ENCODE measurements at places on chromosomes 2 and 18.
A peak's percentile ranks its signal among the peaks of the same experiment; 100 is the strongest.

DNA sequence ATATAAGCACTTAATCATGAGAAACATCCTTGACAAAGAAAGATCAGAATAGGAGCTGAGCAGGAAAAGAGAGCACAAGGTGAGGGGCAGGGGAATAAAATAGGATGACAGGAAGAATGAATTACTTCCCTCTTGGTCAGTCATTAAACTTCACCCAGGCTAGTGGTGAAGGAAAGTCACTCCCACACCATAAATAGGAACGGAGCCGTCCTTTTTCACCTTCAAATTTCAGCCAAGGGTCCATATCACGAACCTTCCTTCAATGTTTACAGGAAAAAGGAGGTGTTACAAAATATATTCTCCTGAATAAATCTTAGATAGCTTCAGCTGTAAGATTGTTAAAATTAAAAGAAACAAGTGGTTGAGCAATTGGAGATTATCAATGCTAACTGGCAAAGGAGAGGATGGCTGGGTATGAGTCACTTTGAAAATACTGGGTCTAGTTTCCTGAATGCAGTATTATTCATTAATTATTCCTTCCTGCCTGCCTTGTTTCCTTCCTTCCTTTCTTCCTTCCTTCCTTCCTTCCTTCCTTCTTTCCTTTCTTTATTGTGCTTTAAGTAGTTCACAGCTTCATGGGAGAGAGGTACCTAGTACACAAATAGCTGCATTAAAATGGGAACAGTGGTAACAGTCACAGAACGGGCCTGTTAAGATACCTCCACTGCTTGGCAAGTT is 292.3 kb upstream of the ID2 start:
- DNase-seq = no peak

DNA sequence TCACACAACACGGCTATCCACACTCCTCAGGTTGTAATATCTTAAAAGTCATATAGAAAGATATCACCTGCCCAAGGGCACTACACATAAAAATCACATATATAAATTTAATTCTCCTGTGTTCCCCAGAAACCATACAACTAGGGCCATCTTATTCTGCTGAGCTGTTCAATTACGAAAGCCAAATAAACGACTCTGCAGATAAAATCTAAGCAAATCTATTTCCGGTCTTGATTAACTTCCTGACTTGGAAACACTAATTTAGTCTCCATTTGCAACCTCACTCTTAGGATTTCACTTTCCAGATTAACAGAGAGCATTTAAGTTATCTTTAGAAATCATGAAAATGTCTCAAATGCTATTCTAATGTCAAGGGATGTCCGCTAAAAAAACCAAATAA is 23.9 kb upstream of the STK17B start:
- DNase-seq = no peak

DNA sequence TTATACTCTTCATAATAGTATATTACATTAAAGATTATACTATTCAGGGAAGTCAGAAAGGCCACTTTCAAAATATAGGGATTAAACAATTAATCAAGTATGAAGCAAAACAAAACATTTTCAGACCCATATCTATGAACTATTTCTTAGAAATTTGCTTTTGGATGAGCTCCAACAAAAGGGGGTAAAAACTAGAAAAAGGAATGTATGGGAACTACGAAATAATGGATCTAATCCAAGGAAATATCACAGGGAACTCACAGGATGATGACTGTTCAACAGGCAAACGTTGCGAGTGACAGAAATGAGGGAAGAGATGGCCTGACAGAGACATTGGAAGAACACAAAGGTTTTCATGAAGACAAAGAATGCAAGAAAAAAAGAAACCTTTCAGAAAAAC is 27.9 kb downstream of the G6PC2 start:
- no peak for DNase-seq

DNA sequence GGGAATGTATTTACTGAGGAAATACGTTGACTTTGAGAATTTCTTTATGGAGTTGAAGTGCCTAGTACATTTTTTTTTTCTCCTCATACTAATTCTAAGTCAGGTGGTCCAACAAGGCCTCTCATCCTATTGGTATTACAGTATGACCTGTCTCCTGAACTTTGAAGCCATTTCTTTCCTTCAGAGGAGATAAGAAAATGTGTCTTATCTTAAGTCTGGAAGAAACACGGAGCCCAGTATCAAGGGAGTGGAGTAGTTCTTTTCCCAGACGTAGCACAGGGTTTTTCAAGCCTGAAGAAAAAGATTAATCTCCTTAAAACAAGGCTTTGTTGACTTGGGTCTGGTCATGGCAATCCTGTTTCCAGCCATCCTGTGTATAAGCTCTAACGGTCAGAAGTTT is 11.6 kb upstream of the CPS1 start:
- DNase-seq = no peak

DNA sequence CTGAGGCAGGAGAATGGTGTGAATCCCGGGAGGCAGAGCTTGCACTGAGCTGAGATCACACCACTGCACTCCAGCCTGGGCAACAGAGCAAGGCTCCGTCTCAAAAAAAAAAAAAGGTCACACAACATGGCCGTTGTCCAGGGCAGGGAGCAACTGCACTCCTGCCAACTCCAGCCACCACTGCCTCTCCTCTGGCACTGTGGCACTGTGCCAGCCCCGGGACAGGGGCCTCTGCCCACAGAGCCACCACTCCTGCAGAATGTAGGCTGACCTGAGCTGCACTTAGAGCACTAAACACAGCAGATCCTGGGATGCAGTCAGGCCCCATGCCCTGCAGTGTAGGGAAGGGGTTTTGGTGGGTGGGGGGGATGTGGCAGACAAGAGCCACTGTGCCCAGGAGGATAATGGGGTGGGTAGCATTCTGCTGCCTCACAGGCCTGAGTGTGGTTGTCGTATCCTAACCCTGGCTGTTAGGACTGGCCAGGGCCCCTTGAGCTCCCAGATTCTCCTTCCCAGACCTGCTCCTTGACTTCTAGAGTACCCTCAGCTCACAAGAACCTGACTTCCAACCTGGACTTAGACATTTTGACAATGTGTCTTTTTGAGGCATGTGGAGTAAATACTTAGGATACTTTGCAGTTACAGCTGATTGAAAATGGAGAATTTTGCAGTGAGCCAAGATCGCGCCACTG is 69.4 kb upstream of the SH3RF3 start:
- DNase-seq = no peak

DNA sequence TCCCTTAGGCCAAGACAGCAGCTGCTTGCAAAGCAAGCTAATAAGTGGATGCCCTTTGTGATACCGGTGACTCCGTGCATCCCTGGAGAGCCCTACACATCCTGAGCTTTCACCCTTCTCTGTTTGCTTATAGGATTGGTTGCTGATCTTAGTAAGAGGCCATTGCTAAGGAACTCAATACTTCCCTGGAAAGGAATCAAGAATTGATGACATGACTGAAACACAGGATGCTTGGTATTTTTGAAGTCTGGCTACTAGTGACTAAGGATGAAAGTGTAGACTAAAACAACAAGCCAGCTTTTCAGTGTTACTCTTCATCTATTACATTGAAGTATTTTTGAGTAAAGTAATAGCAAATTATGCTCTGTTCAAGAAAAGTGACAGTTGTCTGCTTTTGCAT is 123.0 kb upstream of the SERPINE2 start:
- no peak for DNase-seq

GRCh38 chr2:227325839-227326195 is 766 bp downstream of the MFF start:
- no peak for DNase-seq

GRCh38 chr2:118856330-118856977 is 9.0 kb upstream of the EN1 start:
- DNase-seq = no peak

GRCh38 chr2:216606551-216607276 is 26.5 kb upstream of the IGFBP2 start:
- DNase-seq = peak; percentile 82

DNA sequence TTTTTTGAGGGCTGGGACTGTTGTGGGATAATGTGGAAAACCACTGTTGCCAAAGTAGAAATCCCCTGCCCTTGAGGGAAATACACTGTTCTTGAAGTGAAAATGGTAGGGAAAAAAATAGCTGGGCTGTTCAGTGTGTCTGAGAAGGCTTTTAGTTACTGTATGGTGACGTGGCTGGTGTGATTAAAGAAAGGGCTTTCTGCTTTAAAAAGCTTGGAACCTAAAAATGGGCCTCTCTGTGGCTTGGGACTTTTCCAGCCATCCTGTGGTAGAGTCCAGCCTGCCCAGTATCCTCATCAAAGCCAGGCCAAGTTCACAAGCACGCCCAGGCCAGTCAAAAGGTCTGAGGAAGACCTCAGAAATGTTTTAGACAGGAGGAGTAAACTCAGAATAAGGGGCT is 6.8 kb downstream of the MGAT5 start:
- DNase-seq = no peak

All from NCI-H2171 (cell line).